ENCODE measurements at places on chromosomes 12 and 14.

DNA sequence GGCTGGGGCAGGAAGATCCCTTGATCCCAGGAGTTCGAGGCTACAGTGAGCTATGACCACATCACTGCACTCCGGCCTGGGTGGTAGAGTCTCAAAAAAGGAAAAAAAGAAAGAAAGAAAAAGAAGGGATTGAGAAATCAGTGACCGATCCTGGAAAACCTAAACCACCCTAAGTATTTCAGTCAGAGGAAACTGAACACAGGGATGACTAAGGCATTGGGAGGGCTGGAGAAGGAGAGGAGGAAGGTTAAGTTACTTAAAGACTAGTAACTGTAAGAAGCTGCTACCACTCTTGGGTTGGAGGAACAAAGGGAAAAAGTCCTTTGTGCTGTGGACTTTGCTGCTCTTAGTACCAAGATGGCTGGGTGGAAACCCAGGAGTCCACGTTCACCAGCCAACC is 10.6 kb downstream of the HHIPL1 start:
- no peak for DNase-seq

DNA sequence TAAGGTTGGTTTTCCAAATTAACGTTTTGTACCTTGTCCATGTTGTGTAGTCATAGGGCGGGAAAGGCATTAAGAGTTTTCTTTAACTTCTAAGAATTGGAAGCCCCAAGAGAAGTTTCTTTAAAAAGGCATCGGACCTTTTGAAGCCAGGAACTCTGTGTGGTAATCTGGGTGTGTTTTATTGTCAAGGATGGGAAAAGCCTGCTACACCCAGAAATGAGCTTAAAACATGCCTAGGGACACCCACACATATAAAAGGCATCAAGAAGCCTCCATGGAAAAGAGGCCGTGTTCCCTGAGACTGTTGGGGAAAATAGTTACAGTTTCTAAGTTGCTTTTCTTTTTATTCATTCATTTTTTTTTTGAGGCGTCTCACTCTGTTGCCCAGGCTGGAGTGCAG is 81.0 kb upstream of the PTHLH start:
- no peak for DNase-seq

DNA sequence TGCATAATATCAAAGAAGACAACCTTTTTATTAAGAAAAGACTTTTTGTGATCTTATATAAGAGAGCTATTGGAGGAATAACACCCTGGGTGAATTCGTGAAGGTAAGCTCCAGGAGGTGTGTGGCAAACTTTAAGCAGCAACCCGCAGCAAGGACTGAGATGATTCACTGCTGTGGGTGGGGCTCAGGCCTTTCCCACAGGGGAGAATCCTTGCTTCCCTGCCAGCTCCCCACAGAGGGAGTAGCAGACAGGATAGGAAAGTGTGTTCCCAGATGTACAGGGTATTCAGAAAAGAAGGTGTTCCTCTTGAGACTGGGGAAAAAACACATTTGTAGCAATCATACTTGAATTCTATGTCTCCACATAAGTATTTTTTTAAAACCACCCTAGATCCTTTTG is 9.2 kb downstream of the NDUFA12 start:
- no peak for DNase-seq

- DNase-seq: no peak
These were observed 21.2 kb upstream of the DLGAP5 start for GRCh38 chr14:55212634-55213033.

DNA sequence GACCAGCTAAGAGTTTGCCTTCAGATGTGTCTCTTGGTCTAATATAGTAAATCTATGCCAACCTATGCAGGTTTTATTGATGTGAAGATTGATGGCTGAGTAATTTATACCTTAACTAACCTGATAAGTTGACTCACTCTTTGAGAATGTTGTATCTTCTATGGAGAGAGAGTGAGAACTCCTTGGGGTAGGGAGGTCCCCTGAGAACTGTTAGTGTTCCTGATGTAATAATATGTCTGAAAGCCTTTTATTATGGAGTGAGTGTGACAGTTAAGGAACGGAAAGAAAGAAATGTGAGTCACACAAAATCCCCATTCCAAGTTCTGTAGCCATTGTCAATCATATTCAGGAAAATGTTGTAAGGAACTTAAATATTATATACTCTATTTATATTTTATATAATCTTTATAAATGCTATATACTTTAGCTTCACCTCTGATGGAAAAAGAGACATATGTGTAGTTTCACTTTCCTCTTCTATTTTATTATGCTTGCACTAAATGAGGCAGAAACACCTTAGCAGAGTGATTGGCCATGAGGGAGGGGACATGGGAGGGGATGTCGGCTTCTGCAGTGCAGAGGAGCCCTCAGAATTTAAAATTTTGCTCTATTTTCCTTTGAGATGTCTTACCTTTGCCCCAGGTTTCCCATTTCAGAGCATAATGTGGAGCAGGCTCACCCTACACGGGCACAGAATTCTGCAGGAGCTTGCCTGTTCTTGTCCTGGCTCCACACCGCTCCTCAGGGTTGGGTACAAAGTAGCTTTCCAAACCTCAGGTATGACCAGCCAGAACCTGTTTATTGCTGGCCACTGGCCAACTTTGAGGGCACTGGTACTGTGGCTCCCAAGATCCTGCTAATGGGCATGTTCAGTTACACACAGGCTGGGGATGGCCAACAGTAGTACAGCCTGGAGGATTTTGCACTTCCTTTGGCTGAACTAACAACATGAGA is 57.7 kb downstream of the ARF6 start:
- no peak for DNase-seq

GRCh38 chr12:107127482-107128430 is 34.4 kb upstream of the CRY1 start:
- no peak for DNase-seq

DNA sequence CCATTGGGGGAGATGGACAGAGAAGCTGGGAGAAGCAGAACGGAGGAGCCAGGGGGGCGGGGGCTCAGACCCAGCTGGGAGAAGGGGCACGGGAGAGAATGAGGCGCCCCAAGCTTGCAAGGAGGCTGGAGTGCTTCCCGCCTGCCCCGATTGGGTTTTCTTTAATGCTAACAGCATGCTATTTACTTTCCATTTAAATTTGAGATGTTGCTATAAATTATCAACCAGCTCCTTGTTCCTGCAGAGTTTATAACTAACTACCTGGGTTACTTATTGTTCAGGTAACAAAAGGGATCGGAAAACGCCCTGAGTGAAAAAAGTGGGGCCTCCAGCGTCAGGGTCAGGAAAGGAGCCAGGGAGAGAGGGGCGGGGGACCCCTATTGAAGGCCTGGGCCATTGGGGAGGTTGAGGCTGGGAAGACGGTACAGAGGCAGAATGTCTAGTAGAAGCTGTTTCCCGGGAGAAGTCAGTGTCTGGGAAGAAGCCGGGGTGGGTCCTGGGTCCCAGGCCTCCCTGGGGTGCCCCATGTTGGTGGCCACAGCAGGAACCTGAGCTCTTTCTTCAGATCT is 2.5 kb downstream of the HNF1A start:
- no peak for DNase-seq

GRCh38 chr12:51865757-51866270 is 17.3 kb upstream of the FIGNL2 start:
- no peak for DNase-seq

- DNase-seq: no peak
These were observed 324.4 kb upstream of the KITLG start for GRCh38 chr12:88904705-88905104.

GRCh38 chr12:94267921-94268471 is 119.6 kb downstream of the PLXNC1 start:
- DNase-seq: no peak

GRCh38 chr12:65188179-65188701 is 18.9 kb downstream of the LEMD3 start:
- DNase-seq: no peak

- DNase-seq: peak; percentile 37
These were observed 1086.5 kb downstream of the SLC6A15 start for GRCh38 chr12:83826112-83826511.

GRCh38 chr12:5402009-5402935 is 29.6 kb upstream of the NTF3 start:
- no peak for DNase-seq

- peak; percentile 26 for DNase-seq
These were observed 86.0 kb downstream of the SLCO1A2 start for GRCh38 chr12:21248679-21249078.

GRCh38 chr12:47139000-47139681 is 59.4 kb upstream of the AMIGO2 start:
- no peak for DNase-seq

GRCh38 chr12:23204933-23205778 is 580.2 kb downstream of the ETNK1 start:
- DNase-seq: peak; percentile 42

- DNase-seq: no peak
These were observed 2.5 kb downstream of the FAM222A start for GRCh38 chr12:109716092-109716479.

- no peak for DNase-seq
These were observed 134.6 kb upstream of the PZP start for GRCh38 chr12:9342614-9343353.

DNA sequence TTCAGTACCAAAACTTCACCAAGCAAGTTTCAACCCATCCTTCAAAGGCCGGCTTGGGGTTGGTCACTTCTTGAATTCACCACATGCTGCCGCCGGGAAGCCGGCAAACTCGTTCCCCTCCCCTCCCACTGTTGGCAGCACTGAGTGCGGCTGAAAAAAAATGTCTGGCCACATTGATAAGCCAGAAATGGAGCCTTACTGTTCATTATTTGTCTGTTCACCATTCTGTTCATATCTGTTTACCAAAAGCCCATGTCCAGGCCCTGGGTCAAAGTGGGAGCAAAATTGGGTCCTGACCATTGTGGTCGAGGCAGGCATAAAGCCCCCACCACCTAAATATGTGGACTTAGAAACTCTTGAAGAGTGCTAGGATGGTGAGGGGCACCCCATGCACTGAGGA is 7.3 kb upstream of the HSP90AA1 start:
- DNase-seq: no peak

DNA sequence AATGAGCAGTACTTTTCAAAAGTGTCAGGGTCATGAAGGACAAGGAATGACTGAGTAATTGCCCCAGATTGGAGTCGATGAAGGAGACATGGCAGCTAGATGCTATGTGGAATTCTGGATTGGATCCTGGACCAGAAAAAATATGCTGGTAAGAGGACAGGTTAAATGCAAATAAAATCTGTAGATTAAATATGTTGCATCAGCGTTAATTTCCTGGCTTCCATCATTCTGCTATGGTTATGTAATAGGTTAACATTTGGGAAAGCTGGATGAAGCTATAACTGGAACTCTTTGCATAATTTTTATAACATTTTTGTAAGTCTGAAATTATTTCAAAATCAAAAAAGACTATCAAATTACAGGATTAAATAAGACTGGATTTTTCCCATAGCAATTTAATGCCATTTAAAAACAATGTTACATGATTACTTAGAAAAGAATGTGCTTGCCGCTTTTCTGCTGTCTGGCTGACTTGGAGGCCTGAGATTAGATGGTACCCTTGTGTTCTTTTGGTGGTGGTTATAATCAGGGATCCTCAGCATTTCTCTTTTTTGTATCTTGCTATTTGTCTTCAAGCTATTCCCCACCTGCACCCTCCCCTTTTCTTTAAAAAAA is 65.1 kb downstream of the FBXW8 start:
- no peak for DNase-seq

DNA sequence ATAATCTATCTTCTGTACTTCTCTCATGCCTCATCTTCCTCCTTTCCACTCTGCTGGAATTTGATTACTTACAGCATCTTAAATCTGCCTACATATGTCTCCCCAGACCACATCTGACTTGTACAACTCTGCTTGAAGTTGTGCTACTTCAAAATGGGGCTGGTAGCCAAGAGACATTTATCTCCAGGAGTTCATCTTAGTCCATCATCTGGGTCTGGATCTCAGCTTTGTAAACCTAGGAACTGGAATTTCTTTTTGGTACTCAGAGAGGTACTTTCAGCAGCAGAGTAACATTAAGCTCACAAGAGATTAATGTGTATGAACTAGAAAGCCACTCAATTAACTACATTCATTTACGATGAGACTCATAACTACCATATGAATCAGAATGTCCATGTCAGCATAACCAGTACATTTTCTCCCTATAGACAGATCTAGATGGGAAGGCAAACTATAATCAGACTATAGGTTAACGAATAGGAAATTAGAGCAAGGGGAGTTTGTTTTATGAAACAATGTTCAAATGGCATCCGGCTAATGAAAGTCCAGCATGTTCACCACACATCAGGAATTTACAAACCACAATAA is 178.8 kb downstream of the CEP128 start:
- DNase-seq: no peak

GRCh38 chr12:9387450-9387849 is 179.3 kb upstream of the PZP start:
- no peak for DNase-seq

GRCh38 chr12:45124485-45125155 is 73.7 kb upstream of the DBX2 start:
- no peak for DNase-seq

GRCh38 chr14:104137297-104138097 is 890 bp upstream of the KIF26A start:
- DNase-seq: peak; percentile 42

DNA sequence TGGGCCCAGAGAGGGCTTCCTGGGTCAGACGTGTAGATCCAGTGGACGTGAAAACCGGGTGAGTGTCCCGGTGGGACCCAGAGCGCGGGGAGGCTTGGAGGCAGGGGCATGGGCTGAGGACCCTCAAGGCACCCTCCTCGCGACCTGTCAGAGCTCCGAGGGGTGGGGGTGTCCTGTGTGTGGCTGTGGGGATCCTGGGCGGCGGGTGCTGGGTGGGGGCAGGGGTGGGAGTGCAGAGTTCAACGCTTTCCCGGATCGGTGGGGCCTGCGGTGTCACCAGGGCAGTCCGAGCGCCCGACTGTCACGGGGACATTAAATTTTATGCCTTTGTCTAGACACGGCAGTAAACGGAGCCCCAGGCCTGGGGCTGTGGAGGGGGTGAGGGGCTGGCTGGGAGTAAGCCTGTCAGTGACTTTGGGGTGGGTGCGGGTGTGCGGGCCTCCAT is 1.0 kb downstream of the TMEM121 start:
- no peak for DNase-seq

DNA sequence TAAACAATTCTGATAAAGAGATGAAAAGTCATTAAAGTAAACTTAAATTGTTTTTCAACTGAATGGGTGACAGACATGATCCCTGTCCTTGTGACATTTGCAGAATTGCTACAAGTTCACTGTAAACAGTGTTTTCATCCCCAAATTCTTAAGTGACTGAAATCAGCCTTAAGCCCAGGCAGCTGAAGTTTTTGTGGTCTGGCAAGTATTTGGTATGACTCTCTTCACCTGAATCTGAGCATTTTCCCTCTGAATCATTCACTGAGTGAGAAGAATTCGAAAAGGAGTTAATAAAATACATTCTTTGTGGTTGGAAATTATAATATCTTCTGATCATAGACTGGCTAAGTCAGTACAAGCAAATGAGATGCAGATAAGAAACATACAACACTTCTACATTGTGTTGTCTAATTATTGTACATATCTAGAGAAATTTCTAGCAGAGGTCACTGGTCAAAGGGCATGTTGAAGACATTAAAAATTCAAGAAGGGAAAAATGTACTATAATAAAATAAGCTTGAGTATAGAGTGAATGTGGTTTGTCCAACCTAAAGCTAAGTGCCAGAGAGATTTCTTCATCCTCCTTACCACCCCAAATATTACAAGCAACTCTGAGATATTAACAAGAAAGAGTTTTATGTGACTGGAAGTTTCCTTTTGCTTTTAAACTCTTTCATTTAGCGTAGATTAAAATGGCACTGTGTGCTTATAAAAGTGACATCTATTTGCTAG is 177.8 kb upstream of the DIO2 start:
- DNase-seq: no peak

Measured in globus pallidus (tissue), 1 donor.